ENCODE measurements at places on chromosomes 2 and 18.
A peak's percentile ranks its signal among the peaks of the same experiment; 100 is the strongest.

DNA sequence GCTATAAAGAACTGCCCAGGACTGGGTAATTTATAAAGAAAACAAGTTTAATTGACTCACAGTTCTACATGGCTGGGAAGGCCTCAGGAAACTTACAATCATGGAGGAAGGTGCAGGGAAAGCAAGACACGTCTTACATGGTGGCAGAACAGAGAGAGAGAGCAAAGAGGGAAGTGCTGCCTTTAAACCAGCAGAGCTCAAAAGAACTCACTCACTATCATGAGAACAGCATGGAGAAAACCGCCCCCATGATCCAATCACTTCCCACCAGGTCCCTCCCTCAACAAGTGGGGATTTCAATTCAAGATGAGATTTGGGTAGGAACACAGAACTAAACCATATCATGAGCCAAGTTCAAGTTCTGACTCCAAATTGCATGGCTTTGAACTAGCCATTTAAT is 62.8 kb upstream of the PPP1CB start:
- no peak for DNase-seq

GRCh38 chr2:152200565-152201465 is 25.3 kb upstream of the STAM2 start:
- peak; percentile 99 for DNase-seq

GRCh38 chr2:29749843-29750242 is 171.5 kb downstream of the ALK start:
- no peak for DNase-seq

GRCh38 chr2:63046552-63046951 is 4.1 kb upstream of the OTX1 start:
- DNase-seq, result no peak

DNA sequence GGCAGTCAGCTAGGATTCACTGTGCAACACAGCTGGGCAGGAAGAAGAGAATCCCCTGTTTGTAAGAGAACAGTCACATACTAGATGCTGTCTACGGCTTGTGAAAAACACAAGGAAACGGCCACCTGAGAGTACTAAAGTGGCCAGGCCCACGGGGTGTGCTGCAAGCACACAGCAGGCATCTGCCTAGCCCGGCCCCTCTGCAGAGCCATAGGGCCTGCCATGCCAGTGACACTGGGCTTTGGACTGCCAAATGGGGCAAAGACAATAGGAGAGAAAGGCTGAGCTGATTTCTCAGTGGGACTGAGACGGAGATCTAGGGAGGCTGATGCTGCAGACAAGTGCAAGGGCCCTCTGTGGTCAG is 10.3 kb downstream of the TUBB6 start:
- DNase-seq, result no peak

DNA sequence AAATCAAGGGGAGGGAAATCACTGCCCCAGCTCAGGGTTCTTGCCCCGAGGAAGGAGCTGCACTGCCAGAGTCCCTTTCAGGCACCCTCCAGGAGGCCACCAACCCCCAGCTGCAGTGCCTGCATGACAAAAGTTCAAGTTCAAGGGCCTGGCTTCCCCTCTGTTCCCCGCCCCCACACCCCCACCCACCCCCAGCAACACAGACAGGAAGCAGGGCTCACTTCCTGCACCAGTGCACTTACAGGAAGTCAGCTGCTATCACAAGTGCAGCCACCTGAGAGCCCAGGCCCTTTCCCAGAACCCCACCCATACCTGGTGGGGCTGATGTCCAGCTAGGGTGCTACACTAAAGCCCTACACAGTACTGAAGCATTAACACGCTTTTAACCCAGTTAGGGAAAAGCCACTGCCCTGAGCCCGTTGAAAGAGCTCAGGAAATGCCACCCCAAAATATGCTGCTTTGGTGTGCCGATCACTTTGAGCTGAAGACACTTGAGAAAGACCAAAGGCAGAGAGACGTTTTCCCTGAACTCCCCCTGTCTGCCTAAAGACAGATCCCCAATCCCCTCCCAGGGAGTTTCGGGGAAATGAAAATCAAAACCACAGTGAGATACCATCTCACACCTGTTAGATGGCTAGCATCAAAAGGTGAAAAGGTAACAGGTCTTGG is 109.9 kb upstream of the CAB39 start:
- DNase-seq, result no peak

- no peak for DNase-seq
Measured at GRCh38 chr18:79513381-79514081, 117.8 kb downstream of the NFATC1 start.

DNA sequence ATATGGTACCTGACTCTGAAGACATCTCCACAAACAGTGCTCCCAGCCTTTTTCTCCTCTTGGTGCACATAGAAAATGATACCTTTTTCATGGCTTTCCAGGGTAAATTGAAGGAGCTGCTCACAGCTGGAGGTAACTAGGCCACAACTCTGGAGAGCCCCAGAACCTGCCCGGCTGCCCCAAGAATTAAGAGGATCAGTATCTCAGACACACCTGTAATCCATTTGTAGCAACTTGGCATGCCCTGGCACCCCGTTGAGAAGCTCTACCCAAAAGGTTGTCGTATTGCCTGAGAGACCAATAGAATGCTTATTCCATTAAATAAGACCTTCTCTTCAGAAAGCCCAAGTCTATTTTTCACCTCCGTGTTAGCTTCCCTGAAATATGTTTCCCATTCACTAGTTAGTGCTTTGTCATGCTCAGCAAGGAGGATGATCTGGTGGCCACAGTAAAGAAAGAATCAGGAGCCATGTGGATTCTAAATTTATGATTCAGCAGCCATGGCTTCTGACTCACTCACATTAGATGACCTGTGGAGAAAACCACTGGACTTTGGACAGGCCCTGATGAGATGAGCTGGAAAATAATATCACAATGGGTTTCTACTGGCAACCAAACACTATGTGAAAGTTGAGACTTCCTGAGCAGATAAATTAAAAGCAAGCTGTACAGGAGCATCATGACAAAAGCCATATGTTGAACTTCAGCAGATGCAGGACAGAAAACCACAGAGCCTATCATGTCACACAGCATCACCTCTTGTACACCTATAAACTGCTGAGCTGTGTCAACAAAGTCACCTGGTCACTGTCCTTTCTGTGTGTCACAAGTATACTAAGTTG is 253.3 kb upstream of the OSR1 start:
- DNase-seq, result peak; percentile 99

DNA sequence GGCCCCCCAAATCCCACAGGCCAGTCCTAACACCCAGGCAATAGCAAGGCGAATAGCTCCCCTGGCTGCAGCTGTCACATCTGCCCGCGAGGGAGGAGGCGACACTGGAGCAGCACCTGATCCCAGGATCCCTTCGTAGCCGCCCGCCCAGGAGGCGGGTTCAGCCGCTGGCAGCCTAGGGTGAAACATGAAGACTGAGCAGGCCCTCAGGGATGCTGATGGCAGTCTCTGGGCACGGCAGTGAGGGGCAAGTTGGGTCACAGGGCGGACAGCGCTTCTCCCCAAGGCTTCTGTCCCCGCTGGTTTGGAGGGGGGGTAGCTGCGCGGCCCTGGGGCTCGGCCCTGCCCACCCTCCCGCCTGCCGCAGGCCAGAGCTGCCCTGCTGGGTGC is 1.9 kb downstream of the DNMT3A start:
- DNase-seq, result no peak

DNA sequence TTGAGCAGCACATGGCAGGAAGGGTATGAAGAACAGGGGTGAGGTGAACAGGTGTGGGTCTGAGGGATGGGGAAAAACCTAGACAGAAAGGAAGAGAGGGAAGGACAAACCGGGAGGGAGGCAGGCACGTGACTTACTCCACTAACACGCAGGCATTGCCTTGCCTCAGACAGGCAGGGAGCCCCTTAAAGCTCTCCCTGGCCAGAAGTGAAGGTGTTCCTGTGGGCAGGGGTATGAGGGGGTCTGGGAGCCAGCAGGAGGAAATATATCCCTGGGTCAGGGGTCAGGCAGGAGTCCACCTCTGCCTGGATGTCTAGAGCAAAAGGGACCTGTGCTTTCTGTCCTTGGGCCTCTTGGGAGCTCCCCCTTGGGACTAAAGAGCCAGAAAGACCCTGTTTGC is 135.3 kb upstream of the EPAS1 start:
- DNase-seq, result no peak

DNA sequence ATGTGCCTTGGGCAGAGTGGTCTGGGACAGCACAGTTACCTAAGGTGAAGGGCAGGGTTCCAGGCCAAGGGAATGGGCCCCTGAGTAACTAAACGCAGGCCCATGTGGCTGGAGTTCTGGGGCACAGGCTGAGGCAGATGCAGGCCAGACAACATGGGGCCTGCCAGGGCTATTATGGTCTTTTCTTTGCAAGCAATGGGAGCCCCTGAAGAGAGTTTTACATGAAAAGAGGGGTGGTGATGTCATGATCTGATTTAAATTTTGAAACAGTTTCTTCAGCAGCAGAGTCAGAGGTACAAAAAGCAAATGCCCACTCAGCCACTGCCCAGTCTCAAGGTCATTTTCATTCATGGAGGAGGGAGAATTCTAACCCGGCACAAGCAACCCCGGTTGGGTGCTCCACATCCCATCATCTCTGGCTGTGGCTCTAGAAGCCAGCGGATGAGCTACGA is 5.6 kb downstream of the CHST10 start:
- no peak for DNase-seq

DNA sequence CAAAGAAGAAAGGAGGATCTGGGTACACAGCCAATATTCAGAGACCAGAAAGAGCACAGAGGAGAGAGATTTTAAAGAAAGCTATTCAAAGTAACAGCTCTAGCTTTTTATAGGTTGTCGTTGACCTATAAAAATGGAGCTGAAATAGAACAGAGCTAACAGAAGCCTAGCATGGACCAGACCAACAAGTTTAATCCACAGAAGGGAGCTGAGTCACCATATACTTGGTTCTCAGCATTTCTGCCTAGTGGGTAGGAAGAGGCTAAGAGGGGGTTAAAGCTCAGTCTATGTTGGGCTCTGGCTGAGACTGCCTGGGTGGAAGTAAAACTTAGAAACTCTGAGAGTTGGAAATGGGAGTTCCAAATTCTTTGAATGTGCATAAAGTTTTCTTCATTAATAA is 678.0 kb upstream of the CDH2 start:
- DNase-seq, result peak; percentile 29

DNA sequence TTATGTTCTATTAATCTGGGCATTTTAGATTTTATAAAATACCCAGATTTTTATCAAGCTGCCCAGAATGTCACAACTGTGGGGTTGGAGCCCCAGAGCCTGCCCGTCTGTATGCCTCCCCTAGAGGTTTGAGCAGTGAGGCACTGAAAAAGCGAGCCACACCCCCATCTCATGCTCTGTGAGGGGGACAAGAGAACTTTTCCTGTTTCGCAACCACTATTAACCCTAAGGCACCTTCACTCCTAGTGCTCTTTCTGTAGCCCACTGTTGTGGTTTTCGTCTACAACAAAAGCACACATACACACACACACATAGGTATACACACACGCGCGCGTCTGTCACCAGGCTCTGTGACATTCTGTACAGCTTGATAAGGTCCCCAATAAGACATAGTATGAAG is 38.0 kb downstream of the DCDC2C start:
- no peak for DNase-seq

- DNase-seq, result no peak
Measured at GRCh38 chr18:49678440-49678839, 116.6 kb downstream of the LIPG start.

- peak; percentile 16 for DNase-seq
Measured at GRCh38 chr18:35289293-35289692, 736 bp downstream of the ZSCAN30 start.

GRCh38 chr2:173970516-173970924 is 5.3 kb upstream of the SP3 start:
- DNase-seq, result no peak

DNA sequence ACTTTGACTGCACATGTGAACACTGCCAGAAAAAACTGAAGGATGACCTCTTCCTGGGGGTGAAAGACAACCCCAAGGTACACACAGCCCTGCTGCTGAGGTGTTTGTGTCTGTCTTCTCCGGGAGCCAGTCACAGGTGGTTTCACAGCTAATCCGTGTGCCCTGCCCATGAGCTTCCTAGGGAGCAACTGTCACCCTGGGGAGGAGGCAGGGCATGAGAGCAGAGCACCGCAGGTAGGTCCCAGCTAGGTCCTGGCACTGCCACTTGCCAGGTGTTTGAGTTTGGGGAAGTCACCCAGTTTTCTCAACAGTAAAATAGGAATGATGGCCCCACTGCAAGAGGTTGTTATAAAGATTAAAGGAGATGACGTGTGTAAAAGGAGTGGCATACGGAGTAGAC is 29.1 kb downstream of the SMYD1 start:
- DNase-seq, result no peak

GRCh38 chr2:168369031-168369430 is 87.0 kb upstream of the CERS6 start:
- DNase-seq, result no peak

GRCh38 chr2:152696476-152696875 is 20.8 kb downstream of the PRPF40A start:
- DNase-seq, result peak; percentile 47
